ENCODE measurements at places on chromosomes 2 and 18. TPM values are rescaled to one million over a fixed set of nuclear protein-coding genes. Genes with fewer than 3 reads are reported as not detected.

DNA sequence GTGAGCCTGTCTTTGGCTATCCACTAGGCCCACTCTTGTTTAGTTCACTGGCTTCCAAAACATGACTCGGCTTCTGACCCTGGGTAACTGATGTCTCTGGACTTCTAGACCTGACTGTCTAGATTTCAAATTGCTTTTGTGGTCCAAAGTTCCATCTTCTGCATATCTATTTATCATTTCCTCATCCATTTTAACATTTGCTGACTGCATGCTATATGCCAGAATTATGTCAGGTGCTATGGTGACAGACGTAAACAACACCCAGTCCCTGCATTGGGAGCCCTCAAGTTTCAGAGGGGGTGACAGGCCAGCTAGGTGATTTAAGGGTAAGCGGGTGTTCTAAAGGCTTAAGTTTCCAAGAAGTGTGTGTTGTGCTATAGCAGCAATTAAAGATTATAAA lies 140.9 kb downstream of the PIEZO2 start:
- no peak for DNase-seq
- no peaks in the 10 kb centered on the region for H3K36me3 ChIP-seq
- H3K27ac ChIP-seq: no peak overlapping the region
- H3K4me1 ChIP-seq: no peaks in the 10 kb centered on the region
- H3K4me3 ChIP-seq: no peak overlapping the region
- H3K27me3 ChIP-seq: no peaks in the 10 kb centered on the region

- no peak overlapping the region for H3K4me3 ChIP-seq
- H3K27ac ChIP-seq: no peak overlapping the region
- no peaks in the 10 kb centered on the region for H3K36me3 ChIP-seq
- no peaks in the 10 kb centered on the region for H3K27me3 ChIP-seq
Observed at GRCh38 chr2:2732331-2733119, 401.4 kb upstream of the MYT1L start.

The CTDSP1 gene
- total RNA-seq: 150 TPM

The FBXO11 gene
- total RNA-seq: 40.4 TPM
